Ovary (tissue), 10 donors: ENCODE measurements at places on chromosomes 5 and 9. TPM values are rescaled to one million over a fixed set of nuclear protein-coding genes. Genes with fewer than 3 reads are reported as not detected.

MAMDC4 gene
- 6.1 TPM for total RNA-seq

ABO gene
- 16.0 TPM for total RNA-seq

IL3 gene
- total RNA-seq = not detected

WDR38 gene
- total RNA-seq = not detected

CER1 gene
- not detected for total RNA-seq

CBY3 gene
- total RNA-seq = not detected

CHSY3 gene
- total RNA-seq = 1.5 TPM

TAF11L10 gene
- not detected for total RNA-seq

CDH10 gene
- not detected for total RNA-seq

FOXD4L3 gene
- 0.12 TPM for total RNA-seq

ZBED3 gene
- 19.7 TPM for total RNA-seq

GRCh38 chr5:179259731-179260323 is 85.4 kb downstream of the ADAMTS2 start:
- peak overlapping the region; percentile 4 for H3K27ac ChIP-seq
- peaks cover 28% of the 10 kb centered on the region for H3K4me1 ChIP-seq
- no peaks in the 10 kb centered on the region for H3K36me3 ChIP-seq
- no peak overlapping the region for H3K4me3 ChIP-seq
- no peak for DNase-seq

DNA sequence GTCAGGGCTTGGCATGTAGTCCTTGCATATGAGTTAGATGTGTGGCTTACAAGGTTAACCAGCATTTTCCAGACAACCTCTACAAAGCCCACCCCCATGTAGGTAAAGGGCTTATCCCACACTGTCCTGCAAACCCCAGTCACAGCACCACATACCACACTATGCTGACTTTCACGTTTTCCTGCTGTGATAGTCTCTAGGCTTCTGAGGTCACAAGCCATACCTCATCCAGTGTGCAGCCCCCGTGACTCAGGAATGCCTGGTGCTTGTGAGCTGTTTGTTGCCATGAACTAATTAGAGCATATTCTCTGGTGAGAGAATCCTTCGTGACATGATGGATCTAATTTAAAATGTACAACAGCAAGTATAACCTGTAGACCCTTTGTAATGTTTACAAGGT is 50.8 kb downstream of the ERAP1 start:
- no peaks in the 10 kb centered on the region for H3K27me3 ChIP-seq
- no peak overlapping the region for H3K27ac ChIP-seq
- no peaks in the 10 kb centered on the region for H3K4me1 ChIP-seq
- no peaks in the 10 kb centered on the region for H3K36me3 ChIP-seq
- no peak overlapping the region for H3K4me3 ChIP-seq

DNA sequence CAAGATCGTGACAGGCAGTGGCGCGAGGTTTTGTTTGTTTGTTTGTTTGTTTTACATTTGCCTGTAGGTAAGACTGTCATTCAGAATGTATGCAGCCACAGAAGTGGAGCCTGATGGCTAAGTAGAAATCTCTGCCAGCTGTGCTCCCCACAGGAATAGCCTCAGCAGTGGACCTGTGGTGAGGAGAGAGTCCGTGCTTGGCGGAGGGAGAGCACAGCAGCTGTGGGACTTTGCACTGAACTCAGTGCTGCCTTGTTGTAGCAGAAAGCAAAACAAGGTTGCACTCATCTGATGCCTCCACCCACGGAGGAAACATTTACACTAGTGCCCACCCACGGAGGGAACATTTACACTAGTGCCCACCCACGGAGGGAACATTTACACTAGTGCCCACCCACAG is 4.4 kb upstream of the ZNF782 start:
- no peaks in the 10 kb centered on the region for H3K36me3 ChIP-seq
- no peaks in the 10 kb centered on the region for H3K27me3 ChIP-seq
- no peak for DNase-seq
- H3K4me3 ChIP-seq = no peak overlapping the region
- peaks cover under 1% of the 10 kb centered on the region for H3K4me1 ChIP-seq

- DNase-seq = peak; percentile 87
- no peak overlapping the region for H3K4me3 ChIP-seq
- no peaks in the 10 kb centered on the region for H3K36me3 ChIP-seq
Measured at GRCh38 chr5:173324115-173325001, 3.9 kb downstream of the STC2 start.

- peak; percentile 83 for DNase-seq
- no peaks in the 10 kb centered on the region for H3K36me3 ChIP-seq
- H3K4me1 ChIP-seq = no peaks in the 10 kb centered on the region
- H3K27me3 ChIP-seq = no peaks in the 10 kb centered on the region
- peak within 1 kb of the TSS; percentile 97 for H3K27ac ChIP-seq
Measured at GRCh38 chr5:65926276-65926783, at the start of gene ERBIN. Gene ERBIN (plus strand): TSS chr5:65926575. CDS start chr5:65992719, 66,144 bp downstream.

DNA sequence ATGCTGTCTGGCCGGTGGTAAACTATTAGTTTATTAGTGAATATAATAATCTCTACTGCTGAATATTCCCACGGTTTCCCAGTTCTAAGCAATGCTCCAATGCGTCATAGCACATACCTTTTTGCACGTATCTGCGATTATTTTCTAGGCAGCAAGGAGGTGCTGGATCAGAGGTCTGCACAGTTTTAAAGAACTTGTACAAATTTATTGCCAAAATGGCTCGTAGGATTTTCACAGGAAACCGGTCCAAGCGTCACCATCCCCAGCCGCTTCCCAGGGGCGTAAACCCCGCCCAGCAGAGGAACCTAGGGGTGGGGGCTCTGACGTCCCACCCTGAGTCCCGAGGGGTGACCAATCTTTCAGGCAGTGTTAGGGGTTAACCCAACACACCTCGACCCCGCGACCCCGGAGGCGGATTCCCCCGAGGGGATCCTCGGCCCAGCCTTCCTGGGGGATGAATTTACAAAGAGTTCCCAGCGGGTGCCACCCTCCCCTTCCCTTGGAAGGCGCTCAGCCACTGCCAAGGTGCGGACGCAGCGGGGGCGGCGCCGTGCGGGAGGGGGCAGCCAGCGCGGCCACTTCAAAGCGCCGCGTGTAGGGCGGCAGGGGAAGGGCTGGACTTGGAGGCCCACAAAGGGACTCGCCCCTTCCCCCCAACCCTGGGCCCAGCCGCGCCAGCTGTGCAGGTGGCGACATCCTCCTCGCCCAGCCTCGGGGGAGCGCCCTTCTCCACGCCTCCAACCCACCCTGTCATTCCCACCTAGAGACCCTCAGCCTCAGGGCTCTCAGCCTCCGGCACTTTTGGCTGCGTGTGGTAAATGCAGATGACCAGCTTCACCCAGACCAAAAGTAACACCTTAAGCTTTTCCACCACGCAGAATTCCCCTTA is 43.5 kb upstream of the TCF7 start:
- DNase-seq = no peak
- H3K27me3 ChIP-seq = no peaks in the 10 kb centered on the region
- no peaks in the 10 kb centered on the region for H3K36me3 ChIP-seq
- no peak overlapping the region for H3K27ac ChIP-seq
- no peak overlapping the region for H3K4me3 ChIP-seq

- no peak overlapping the region for H3K27ac ChIP-seq
- H3K36me3 ChIP-seq = no peaks in the 10 kb centered on the region
- H3K27me3 ChIP-seq = no peaks in the 10 kb centered on the region
- no peaks in the 10 kb centered on the region for H3K4me1 ChIP-seq
- no peak for DNase-seq
Measured at GRCh38 chr5:119343052-119343451, 12.8 kb upstream of the TNFAIP8 start.

GRCh38 chr5:57175551-57176309 is 1.9 kb downstream of the GPBP1 start:
- H3K27ac ChIP-seq = peak overlapping the region; percentile 97
- H3K27me3 ChIP-seq = no peaks in the 10 kb centered on the region
- peak overlapping the region; percentile 96 for H3K4me3 ChIP-seq
- no peaks in the 10 kb centered on the region for H3K36me3 ChIP-seq
- peaks cover 6% of the 10 kb centered on the region for H3K4me1 ChIP-seq

- no peaks in the 10 kb centered on the region for H3K4me1 ChIP-seq
- no peaks in the 10 kb centered on the region for H3K36me3 ChIP-seq
- no peak overlapping the region for H3K27ac ChIP-seq
Measured at GRCh38 chr5:138686668-138687067, 66.6 kb upstream of the CTNNA1 start.

DNA sequence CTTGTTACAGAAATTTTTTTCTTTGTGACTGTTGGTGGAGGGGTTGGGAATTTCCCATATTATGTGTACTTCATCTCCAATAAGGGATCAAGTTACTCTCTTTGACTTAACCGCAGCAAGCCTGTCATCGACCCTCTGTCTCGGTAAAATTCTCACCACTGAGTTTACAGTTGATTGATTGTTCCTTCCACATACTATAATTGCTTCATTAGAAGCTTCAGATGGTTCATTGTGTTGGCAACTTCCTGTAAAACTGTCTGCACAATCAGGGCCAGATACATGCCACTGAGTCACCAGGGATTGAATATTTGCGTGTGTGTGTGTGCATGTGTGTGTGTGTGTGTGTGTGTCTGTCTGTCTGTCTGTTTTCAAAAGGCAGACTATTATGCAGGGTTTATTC is 176.6 kb downstream of the ZNF462 start:
- H3K36me3 ChIP-seq = no peaks in the 10 kb centered on the region
- H3K4me1 ChIP-seq = no peaks in the 10 kb centered on the region
- no peak for DNase-seq
- no peaks in the 10 kb centered on the region for H3K27me3 ChIP-seq
- H3K27ac ChIP-seq = no peak overlapping the region
- no peak overlapping the region for H3K4me3 ChIP-seq

DNA sequence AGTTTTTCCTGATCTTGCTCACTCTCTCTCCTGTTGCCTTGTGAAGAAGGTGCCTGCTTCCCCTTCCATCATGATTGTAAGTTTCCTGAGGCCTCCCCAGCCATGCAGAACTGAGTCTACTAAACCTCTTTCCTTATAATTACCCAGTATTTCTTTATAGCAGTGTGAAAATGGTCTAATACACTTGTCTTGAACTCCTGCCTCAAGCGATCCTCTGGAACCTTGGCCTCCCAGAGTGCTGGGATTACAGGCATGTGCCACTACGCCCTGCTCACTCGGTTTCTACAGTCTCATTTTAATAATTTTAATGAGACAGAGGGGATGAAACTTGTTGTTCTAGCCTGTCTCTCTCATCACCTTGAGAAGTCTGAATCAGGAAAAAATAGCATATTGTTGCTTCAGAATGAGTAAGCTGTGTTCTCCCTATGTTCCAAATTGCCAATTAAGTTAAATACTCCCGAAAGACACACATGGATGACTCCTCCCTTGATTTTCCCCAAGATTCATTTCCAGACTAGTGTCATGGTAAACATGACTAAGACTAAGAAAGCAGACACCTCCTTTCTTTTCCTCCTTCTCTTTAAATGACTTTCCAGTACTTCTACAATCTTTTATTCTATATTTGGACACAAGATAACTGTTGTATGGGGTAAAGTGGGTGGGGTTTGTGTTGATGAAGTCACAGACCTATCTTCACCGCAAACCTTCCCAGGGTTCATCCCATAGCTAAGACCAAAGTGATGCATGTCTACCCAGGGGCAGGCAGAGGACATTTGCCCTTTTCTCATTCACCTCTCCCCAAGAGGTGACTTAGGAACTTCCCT is 7.8 kb upstream of the DNAJC18 start:
- no peaks in the 10 kb centered on the region for H3K36me3 ChIP-seq
- no peak for DNase-seq
- no peaks in the 10 kb centered on the region for H3K27me3 ChIP-seq
- no peak overlapping the region for H3K4me3 ChIP-seq
- H3K4me1 ChIP-seq = no peaks in the 10 kb centered on the region

DNA sequence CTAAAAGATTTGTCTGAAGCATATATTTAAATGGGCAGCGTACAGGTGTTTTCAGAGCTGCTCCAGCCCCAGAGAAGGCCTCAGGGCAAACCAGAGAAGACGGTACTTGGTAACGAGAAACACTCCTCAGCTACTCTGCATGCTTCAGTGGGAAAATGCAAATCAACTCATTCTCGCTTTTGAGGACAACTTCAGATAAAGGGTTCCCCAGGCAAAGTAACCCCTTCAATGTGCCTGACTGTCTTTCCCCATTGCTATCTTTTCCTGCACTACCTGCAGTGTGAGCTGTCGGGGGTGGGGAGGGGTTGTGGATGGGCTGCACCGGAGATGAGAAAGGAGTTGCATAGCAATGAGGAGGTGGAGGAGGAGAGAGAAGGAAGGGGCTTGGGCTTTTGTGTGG is 339.7 kb upstream of the CLINT1 start:
- H3K4me1 ChIP-seq = no peaks in the 10 kb centered on the region
- H3K4me3 ChIP-seq = no peak overlapping the region
- DNase-seq = no peak
- H3K27me3 ChIP-seq = no peaks in the 10 kb centered on the region
- H3K27ac ChIP-seq = no peak overlapping the region

DNA sequence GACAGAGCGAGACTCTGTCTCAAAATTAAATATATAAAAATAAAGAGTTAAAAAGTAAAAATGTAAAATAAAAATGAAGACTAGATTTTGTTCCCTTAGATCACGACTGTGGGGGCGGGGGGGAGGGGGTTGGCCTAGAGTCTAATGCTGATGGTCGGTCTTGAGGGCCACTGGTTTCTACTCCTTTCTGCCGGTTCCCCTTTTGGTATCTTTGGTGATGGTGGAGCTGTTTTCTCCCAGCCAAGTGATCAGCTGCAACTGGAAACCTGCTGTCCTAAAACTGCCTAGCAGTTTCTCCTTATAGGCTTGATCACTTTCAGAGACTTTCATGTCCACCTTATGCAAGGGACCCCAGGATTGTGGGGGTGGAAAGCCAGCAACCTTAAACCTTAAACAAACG is 1.1 kb downstream of the SRD5A1 start:
- H3K36me3 ChIP-seq = no peaks in the 10 kb centered on the region
- no peak overlapping the region for H3K27ac ChIP-seq
- DNase-seq = no peak
- H3K4me1 ChIP-seq = peaks cover 1% of the 10 kb centered on the region
- H3K4me3 ChIP-seq = peak overlapping the region; percentile 87

DNA sequence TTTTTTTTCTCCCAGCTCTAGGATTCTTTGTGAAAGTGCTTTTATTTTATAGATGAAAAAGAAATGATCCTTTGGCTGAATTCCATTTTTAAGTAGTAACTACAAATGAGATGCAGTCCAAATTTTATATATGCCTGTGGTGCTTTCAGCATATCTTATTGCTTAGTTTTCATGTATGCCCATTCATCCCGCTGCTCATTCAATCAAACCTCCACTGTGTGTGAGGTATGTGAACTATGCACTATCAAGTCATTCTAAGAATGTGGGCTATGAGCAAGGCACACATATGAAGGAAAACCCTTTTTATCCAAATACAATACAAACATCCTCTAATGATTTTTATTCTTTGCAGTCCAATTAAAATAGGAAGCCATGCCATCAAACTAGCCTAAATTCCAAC is 1069.1 kb upstream of the DMAC1 start:
- no peak overlapping the region for H3K4me3 ChIP-seq
- H3K27me3 ChIP-seq = no peaks in the 10 kb centered on the region
- H3K27ac ChIP-seq = no peak overlapping the region
- no peaks in the 10 kb centered on the region for H3K36me3 ChIP-seq
- no peaks in the 10 kb centered on the region for H3K4me1 ChIP-seq
- DNase-seq = no peak

DNA sequence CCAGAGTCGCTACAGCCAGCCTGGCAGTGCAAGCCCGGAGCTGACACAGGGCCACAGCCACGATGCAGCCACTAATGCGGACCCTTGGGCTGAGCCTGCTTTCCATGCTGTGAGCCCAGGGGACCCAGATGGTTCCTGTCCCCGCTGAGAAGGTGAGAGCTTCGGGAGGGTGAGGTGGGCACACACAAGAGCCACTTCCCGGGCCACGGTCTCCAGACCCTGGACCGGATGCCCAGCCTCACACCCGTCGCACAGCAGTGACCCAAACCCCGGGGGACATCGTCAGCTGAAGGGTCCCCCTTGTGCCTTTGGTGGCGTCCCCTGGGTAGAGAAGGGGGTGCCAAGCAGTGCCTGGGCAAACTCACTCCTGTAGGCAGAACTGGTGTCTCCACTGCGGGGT is 13.4 kb downstream of the PAEP start:
- H3K27ac ChIP-seq = no peak overlapping the region
- no peak for DNase-seq
- H3K4me3 ChIP-seq = no peak overlapping the region
